ENCODE measurements at places on chromosomes 7 and 10.

DNA sequence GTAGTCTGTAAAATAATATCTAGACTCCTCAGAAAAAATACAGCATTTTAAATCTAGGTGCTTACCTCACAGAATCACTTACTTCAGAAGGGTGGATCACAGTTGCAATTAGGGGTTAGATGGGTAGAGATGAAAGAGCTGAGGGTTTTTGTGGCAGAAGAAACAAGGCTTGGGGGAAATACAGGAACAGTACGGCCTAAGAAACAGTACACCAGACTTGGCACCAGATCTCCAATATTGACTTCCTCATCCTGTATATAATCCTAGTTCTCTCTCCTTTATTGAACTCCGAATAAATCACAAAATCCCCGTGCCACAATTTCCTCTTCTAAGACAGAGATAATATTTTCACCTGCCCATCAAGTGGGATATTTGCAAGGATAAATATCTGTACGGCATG is 14.3 kb downstream of the CEP41 start:
- no peak for DNase-seq

- no peak for DNase-seq
Measured at GRCh38 chr10:28010821-28011220, 11.9 kb upstream of the ODAD2 start.

GRCh38 chr7:45089341-45089891 is 647 bp upstream of the NACAD start:
- peak; percentile 98 for DNase-seq

GRCh38 chr10:59524348-59524747 is 162.0 kb upstream of the FAM13C start:
- no peak for DNase-seq

DNA sequence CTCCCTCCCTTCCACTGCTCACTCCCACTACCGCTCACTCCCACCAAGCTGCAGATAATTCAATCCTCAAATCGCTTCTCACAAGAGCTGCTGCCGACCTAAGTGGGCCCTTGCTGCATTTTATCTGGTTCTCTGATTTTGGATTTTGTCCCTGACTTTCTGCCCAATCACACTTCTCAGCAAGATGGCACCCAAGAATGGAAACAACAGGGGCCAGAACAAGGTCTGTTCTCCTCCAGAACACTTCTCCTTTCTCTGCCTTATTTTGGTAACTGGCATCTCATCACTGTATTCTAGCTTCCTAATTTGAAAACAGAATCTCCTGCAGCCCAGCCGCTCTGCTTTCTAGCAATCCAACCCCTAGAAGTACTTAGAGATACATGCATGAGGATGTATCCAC is 172.8 kb downstream of the GRID1 start:
- DNase-seq, result no peak

DNA sequence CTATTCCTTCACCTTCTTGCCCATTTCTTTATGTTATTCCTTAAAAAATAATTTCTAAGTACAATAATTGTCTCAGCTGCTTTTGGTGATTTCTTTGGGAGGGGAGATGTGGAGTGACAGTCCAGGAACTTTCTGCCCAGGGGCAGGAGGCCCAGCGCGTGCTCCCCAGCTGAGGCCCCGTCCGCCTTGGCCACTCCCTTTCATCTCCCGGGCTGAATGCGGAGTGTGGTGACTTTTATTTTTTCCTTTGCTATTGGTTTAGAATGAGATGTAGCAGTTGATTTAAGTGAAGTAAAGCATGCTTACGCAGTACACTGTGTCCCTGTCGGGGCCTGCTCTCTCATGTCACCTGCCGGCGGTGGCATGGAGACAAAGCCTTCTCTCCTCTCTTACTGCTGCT is 141.6 kb downstream of the MGMT start:
- DNase-seq, result no peak

GRCh38 chr10:69316313-69317059 is 38.2 kb downstream of the HK1 start:
- no peak for DNase-seq

DNA sequence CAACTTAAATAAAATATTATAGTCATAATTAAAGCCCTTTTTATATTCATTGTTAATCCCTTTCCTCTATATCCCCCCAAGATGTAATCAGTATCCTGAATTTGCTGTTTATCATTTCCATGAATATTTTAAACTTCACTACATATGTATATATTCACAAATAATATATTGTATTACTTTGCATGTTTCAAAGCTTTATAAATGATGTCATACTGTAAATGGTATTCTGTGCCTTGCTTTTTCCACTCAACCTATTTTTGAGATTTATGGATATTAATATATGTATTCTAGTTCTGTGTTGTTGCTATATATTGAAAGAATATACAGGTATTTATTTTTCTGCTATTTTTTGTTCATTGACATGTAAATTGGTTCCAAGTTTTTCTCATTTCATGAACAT is 173.1 kb downstream of the CCDC71L start:
- no peak for DNase-seq

DNA sequence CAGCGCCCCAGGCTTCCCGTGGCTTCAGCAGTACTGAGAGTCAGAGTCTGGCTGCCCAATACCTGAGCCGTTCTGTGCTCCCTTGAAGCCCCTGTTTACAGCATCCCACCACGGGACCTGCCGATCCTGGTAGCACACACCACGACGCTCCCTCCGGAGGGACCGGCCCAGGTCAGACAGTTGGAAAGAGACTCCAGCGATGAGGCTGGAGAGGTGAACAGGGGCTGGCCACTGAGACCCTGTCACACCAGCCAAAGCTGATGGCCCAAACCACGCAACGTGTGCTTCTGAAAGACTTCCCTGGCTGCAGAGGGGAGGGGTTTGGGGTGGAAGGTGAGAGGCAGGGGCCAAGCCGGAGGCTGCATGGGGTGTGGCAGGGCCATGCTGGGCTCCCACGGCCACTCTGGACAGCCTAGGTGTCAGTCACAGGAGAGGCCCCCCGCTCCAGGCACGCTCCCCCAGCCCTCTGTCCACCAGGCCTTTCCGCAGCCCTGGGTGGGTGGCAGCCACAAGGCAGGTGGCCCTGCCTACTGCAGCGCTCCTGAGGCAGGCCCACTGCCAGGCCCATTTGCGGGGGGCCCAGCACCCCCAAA is 140.2 kb upstream of the CHST15 start:
- DNase-seq, result no peak

- DNase-seq, result no peak
Measured at GRCh38 chr7:12923971-12924370, 236.5 kb downstream of the ARL4A start.

DNA sequence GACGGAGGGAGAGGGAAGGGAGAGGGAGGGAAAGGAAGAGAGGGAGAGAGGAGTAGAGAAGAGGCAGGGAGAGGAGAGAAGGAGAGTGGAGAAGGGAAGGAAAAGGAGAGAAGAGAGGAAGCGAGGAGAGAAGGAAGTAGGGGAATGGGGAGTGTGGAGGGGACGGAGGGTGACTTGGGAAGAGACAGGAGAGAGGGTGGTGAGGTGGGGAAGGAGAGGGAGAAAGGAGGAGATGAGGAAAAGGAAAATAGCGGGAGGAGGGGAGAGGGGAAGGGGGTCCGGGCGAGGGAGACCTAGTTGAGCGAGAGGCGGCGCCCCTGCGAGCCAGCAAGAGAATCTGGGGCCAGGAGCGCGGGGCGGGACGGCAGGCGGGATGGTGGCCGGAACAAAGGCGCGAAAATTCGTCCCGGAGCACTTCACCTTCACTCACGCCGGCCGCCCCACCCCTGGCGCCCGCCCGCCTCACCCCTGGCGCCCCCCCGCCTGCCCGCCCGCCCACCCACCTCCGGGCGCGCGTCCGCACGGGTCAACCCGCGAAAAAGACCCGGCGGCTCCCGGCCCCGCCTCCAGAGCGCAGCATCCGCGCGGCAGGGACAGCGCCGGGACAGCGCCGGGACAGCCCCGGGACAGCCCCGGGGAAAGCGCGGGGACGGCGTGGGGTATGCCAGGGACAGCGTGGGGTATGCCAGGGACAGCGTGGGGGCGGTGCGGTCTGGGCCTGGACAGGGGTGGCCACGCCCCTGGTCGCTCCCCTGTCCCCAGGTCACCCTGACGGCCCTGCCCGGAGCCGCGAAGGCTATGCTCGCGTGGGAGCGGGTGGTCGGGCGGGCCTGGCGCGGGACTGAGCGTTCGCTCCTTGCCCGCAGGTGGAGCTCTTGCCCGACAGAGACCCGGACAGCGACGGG is 4.2 kb downstream of the VSTM2A start:
- peak; percentile 55 for DNase-seq

DNA sequence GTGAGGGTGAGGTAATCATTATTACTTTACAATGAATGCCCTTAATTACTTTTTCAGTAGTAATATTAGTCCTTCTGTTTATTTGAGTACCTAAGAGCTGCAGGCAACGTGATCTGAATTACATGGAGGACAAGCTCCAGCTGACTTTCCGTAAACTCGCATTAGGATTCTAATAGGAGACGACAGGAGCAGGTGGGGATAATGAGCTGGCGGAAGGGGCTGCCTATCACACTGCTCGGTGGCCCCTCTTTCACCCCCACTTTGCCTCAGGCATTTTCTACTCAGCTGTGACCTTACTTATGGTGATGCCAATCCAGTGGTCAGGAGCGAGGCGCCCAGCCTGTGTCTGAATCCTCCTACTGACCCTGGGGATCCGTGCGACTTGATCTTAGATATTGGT is at the start of gene C7orf33:
C7orf33 (plus strand) TSS at position 296 of the 400 bp plus-strand sequence. CDS start 160 bp downstream, outside the sequence.
- DNase-seq, result peak; percentile 26

DNA sequence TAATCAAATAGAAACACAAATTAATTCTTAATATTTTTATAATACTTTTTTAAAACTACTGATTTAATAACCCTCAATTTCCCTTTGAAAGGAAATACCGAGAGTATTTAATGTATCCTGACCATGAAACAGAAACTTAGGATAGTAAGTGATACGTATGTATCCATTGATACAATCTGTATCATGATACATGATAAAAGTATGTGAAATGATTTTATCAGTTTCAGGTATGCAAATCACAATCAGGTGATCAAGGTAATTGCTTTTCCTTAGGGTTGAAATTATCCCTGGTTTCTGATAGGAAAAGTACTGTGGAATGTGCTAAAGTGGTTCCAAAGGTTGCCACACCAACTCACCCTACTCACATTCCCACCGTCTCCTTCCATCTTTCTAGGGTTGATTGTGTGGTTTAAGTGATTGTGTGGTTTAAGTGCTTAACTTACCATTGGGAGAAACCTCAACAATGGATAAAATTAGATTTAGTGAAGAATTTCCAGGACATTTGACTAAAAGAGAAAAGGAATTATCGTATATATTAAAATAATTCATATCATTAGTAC is 138.3 kb downstream of the LRRN3 start:
- no peak for DNase-seq

DNA sequence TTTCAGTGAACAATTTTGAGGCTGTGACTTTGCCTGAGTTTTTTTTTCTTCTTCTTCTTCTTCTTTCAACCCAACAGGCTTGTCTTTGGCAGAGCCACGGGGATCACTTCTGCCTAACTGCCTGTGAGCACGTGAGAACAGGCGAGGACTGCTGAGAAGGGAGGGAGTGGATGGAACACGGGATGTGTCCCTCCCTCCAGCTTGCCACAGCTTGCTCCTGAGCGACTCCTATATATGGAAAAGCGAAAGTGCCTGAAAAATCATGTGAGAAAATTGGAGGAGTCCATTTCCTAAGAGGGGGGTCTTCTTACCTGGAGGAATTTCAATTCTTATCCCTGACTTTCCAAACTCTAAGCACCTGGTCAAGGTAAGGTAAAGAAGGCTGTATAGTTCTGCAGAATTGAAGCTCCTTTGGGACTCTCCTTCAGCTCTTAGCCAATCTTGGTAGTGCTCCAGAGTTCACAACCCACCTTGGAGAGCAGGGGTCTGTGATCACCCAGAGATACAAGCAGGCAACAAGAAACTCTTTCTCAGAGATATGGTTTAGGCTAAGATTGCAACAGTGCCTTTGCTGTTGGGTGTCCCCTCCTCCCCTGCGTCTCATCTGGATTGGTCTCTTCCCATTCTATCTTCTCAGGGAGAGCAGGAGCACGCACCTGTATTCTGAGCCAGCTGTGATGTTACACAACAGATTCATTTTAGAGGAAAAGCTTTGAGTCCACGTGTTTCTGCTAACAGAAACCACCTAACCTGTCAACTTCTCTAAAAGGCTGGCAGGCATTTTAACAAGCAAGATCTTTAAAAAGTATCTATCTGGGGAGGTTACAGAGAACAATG is at the start of gene MAT1A:
MAT1A (minus strand) TSS at position 208 of the 837 bp plus-strand sequence. CDS start 235 bp downstream, outside the sequence.
- no peak for DNase-seq

DNA sequence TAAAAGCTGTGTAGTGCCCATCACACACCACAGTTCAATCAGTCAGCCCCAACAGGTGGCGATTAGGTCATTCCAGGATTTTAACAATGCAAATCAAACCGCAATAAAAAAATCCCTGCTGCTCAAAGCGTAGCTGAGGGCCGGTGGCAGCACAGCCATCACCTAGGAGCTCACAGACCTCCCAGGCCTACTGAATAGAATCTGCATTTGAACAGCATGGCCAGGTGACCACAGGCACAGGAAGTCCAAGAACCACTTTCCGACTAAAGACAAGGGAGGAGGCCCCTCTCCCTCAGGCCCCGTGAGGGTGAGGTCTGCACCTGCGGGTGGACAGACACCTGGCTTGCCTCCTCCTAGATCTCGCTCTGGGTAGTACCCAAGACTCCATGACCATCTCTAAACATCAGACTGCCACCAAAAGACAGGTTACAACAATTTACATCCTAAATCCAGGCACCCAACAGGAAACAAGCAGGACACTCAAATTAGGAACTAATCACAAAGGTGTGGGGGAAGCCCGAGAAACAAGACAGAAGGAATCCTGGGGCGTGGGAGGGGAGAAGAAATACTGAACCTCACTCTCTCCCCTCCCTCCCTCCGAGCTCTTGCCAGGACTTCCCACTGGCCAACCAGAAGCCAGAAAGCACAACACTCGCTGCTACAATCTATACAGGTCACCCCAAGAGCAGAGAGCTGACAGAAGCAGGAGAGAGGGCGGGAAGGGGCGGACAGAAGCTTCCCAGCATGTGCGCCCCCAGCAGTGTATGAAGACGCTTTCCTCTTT is 19.2 kb downstream of the GNA12 start:
- DNase-seq, result no peak

GRCh38 chr7:29005829-29006228 is 47.7 kb upstream of the TRIL start:
- no peak for DNase-seq

GRCh38 chr10:125565046-125565445 is 117.9 kb downstream of the TEX36 start:
- no peak for DNase-seq

- no peak for DNase-seq
Measured at GRCh38 chr7:158695056-158695455, 9.5 kb downstream of the NCAPG2 start.

DNA sequence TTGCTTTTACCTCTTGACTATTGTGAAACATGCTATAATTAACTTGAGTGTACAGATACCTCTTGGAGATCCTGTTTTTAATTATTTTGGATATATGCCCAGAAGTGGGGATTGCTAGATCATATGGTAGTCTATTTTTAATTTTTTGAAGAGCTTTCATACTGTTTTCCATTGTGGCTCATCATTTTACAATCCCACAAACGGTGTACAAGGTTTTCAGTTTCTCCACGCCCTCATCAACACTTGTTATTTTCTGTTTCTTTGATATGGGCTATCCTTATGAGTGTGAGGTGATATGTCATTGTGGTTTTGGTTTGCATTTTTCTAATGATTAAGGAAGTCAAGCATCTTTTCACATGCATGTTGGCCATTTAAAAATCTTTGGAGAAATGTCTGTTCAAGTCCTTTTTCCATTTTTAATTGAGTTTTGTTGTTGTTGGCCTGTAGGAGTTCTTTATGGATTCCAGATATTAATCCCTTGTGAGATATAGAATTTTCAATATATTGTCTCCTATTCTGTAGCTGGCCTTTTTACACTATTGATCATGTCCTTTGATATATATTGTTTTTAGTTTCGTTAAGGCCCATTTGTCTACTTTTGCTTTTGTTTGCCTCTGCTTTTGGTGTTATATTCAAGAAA is 7.5 kb downstream of the AGK start:
- DNase-seq, result no peak

All from D721Med (cell line).